Osteoblast (primary cell): ENCODE measurements at places on chromosomes 4 and X. TPM values are rescaled to one million over a fixed set of nuclear protein-coding genes. Genes with fewer than 3 reads are reported as not detected.

GRCh38 chrX:99588936-99589335 is 821.1 kb downstream of the PCDH19 start:
- DNase-seq: no peak

GRCh38 chr4:87502580-87503238 is 26.5 kb downstream of the SPARCL1 start:
- DNase-seq: no peak

- no peak for DNase-seq
Measured at GRCh38 chr4:142656178-142656577, 189.9 kb downstream of the INPP4B start.

DNA sequence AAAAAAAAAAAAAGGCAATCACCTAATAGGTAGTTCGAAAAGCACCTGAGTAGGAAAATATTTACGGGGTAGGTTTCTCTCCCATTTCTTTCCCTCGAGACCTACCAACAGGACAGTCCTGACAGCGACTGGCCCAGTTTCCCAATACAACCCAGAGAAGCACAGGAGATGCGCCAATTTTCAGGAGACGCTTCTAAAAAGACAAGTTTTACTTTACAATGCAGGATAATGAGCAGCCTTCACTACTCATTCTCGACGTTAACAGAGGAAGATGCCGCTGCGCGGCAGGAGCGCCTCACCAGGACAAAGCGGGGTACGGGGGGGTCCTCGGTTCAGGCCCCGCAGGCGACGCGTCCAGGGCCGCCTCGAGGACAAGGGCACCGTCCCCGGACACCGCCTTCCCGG is 708 bp downstream of the BCLAF3 start:
- no peak for DNase-seq

DNA sequence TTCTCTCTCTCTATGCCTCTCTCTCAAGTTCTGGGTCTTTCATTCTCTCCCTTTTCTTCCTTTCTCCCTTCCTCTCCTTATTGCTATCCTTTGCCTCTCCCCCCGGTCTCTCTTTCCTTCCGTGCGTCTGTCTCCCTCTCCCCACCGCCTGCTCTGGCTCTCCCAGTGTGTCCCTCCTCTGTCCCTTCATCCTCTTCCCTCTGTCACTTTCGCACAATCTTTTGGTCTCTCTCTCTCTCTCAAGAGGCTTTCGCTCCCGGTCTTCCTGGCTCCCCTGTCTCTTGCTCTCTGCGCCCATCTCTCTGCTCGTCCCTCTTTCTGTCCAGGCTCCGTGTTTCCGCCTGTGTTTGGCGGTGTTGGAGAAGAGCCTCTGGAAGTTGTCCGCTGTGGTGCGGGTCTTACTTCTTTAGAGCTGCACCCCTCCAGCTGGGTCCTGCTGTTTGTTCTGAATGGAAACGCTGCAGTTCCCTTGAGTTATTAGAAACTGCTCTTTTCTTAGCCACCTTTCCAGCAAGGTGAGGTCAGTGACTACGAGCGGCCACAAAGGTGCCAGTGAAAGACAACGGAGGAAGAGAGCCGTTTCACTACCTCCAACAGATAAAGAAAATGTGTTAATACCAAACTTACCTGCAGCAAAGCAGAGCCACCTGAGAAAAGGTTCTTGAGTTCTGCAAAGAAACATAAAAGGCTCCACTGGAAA is 1.1 kb downstream of the BMPR1B start:
- DNase-seq: no peak

- no peak for DNase-seq
Measured at GRCh38 chr4:73507541-73507940, 26.0 kb downstream of the AFM start.

DNA sequence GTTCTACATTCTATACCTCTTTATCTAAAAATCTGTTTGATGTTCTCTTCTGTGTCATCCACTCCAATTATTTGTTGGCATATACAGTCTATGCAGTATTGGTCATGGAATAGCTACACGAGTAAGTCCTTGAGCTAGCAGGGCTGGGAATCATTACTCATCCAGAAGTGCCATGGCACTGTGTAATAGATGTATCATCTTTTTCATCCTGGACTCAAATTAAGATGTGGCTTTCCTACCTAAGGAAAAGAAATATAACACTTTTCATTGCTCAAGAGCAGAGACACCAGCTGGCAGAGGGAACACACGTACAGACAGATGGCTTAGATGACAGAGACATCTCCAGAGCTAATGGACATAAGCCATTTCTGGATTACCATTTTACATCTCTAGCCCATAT is 159.8 kb downstream of the FAM13A start:
- no peak for DNase-seq

IL2 gene
- not detected in 2 replicates for total RNA-seq

- no peak for DNase-seq
Measured at GRCh38 chr4:127622621-127622920, 10.2 kb upstream of the INTU start.

GRCh38 chr4:86611757-86612156 is 17.6 kb downstream of the PTPN13 start:
- no peak for DNase-seq

FGFBP1 gene
- not detected in 2 replicates for total RNA-seq

- DNase-seq: no peak
Measured at GRCh38 chr4:163591614-163592020, 97.1 kb downstream of the TMA16 start.

DNA sequence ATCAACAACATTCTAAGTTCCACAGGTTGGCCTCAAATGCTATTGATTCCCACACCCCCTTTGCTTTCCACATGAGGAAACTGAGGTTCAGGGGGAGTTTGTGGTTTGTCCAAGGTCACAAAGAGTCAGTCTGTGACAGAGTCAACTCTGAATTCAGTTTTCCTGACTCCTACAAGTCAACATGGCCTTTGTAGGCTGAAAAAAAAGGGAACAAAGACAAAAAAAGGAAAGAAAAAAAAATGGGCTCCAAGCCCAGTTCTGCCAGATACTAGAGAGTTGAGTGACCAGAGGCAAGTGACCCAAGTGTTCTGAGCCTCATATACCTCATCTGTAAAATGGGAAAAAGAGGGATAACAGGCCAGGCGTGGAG is 16.5 kb upstream of the PIM2 start:
- DNase-seq: no peak

ZNF718 gene
- total RNA-seq: 5.6 and 5.8 TPM in 2 replicates

ARSJ gene
- 18.6 and 24.6 TPM in 2 replicates for total RNA-seq

GRCh38 chrX:46649421-46650260 is 76.1 kb downstream of the CHST7 start:
- no peak for DNase-seq

TMPRSS11E gene
- 0.29 TPM in 1 of 2 replicates, not detected in the other for total RNA-seq

- no peak for DNase-seq
Measured at GRCh38 chrX:139211568-139212182, 318.9 kb upstream of the F9 start.

DNA sequence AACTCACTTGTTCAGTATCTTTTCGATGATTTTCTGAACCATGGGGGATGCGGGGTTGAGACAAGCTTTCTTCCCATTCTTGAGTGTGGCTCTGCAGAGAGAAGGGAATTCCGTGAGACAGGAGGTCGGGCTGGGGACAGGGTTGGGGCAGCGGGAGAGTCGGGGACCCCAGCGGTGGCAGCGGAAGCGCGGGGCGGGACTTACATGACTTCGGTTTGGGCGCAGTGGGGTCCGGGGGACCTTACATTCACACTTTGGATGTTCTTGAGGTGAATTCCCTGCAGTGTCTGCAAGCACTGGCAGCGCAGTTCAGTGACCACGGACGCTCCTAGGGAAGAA is 434 bp downstream of the CXCL3 start:
- no peak for DNase-seq

- no peak for DNase-seq
Measured at GRCh38 chrX:30612250-30612655, 34.7 kb upstream of the TASL start.

GRCh38 chr4:163701916-163702315 is 207.4 kb downstream of the TMA16 start:
- DNase-seq: no peak

NEIL3 gene
- total RNA-seq: 5.4 and 7.4 TPM in 2 replicates

- peak; percentile 87 for DNase-seq
Measured at GRCh38 chrX:77910108-77910840, at the start of gene ATP7A. TSS of gene ATP7A (plus strand) at chrX:77910693. CDS start at chrX:77971642, 60,949 bp downstream.

DNA sequence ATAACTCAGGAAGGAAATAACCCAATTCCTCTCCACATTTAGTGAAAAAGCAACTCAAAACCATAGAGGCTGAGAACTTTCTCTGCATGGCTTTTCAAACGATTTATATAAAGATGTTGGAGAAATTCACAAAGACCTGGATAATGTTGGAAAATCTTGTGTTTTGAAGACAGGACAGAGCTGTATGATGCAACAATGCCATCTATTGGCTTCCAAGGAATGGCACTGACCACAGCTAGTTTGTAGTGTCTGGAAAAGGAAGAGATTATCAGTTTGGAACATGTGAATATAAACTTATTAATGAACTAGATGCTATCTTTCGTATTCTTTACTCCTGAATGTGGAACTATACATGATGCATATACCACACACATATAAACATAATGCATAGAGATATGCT is 503.6 kb downstream of the IL1RAPL1 start:
- DNase-seq: no peak

TCEAL7 gene
- total RNA-seq: 6.5 and 10.0 TPM in 2 replicates

DNA sequence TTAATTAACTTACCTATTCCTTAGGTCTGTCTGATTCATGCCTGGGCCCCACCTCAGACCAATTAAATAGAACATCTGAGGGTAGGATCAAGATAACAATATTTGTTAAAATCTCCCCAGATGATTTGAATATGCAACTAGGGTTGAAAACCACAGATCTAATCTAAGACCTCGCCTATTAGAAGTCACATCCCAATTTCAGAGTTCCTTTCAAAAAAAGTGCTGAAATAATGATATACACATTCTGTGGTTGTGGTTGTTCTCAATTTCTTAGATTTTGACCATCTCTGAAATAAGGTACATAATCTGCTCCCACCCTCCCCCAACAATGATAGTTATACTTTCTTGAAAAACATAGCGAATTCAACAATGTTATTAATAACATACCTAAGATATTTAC is 27.7 kb downstream of the NIPAL1 start:
- no peak for DNase-seq

CSAG3 gene
- total RNA-seq: not detected in 2 replicates

DNA sequence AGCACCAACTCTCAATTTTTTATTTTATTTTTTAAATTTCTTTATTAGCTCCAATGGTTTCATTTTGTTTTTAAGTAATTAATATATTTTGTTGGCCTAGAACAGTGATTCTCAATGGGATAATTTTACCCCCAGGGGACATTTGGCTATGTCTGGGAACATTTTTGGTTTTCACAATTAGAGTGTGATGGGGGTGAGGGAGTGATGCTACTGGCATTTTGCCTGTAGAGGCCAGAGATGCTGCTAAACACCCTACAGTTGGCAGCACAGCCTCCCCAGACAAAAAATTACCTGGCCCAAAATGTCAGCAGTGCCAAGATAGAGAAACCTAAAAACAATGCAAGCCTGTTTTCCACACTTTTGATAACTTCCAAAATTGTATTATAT is 64.6 kb downstream of the HHIP start:
- DNase-seq: no peak

GRCh38 chr4:121472937-121473721 is 92.3 kb upstream of the QRFPR start:
- no peak for DNase-seq

DNA sequence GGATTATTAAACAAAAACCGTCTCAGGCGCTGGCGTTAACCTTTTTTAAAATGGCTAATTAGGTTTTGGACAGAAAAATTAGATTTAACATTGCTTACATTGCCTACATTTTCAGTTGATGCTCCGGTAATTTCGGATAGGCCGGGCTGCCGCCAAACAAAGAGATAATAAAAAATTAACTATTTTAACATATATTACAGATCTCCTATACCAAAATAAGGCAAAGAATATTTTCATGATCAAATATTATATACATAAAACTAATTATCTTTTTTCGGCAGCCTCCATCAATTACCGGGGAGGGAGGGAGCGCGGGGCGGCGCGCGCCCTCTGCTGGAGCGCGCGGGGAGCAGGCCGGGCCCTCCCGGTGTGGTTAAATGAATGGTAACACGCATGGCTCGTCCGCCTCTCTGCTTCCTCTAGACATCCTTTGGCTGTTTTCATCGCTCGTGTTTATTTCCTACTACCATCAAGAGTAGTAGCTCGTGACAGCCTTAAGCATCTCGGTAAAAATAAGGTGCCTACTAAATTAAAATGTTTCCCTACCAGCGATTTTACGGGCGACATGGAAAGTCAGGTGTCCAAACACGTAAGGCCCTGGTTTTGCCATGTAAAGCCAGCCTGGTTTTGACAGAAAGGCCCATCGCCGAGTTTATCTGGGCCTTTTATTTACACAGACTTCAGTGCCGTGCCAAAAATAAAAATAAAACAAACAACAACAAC is 52.4 kb upstream of the TMEM33 start:
- peak; percentile 99 for DNase-seq

- peak; percentile 3 for DNase-seq
Measured at GRCh38 chrX:130789793-130790192, 113.2 kb downstream of the ENOX2 start.

DNA sequence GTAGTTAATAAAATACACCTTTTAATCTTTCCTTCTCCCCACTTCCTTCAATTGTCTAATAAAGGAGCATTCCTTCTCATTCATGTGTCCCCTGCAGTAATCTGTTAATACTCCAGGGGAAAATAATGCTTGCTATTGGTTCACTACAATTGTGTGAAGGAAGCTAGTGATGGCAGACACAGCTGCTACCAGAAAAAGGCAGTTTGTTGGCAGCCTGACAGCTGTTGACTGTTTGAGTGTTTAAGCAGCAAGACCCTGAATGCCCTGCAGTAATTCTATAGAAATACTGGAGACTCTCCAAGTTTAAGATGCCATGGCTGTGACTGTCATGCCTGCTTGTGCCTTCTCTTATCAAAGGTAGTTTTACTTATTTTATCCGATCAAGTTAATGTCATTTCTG is 359.5 kb downstream of the C4orf33 start:
- no peak for DNase-seq

DNA sequence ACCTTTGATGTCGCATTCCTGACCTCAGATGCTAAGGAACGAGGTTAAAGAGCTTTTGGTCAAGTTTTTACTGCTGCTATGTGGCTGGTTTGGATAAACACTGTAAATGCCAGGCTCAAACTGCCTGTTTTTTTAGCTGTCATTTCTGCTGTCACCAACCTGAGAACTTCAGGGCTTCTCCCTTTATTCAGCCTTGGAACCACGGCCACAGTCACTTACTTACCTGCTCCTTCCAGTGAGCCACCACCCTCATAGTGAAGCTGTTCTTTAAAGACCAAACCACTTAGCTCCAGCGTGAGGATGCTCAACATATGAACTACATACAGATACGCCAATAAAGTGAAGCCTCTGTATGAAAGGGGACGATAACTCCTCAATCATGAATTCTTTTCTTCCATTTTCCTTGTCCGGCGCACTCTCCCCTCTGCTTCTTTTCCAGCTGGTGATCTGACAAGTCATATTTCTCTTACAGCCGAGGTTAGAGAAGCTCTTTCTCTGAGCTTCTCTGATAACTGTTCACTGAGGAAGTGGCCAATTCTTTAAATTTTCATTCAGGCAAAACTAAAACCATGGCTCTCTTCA is 152.8 kb upstream of the ANK2 start:
- peak; percentile 10 for DNase-seq

UGT2B17 gene
- not detected in 2 replicates for total RNA-seq

LAMP2 gene
- total RNA-seq: 237 and 294 TPM in 2 replicates

GPR82 gene
- not detected in 2 replicates for total RNA-seq
